ENCODE measurements at places on chromosomes 4 and X. TPM values are rescaled to one million over a fixed set of nuclear protein-coding genes. Genes with fewer than 3 reads are reported as not detected.

Gene ETDB
- total RNA-seq, result not detected

Gene IGFBP7
- total RNA-seq, result 228 TPM

Gene CASK
- total RNA-seq, result 23.2 TPM

Gene CCDC149
- 3.3 TPM for total RNA-seq

Gene BANK1
- 0.25 TPM for total RNA-seq

Gene ASMT
- total RNA-seq, result not detected

Gene IL1RAPL2
- 0.14 TPM for total RNA-seq

Gene HNRNPH2
- total RNA-seq, result 66.1 TPM

Gene ATP6AP2
- 72.0 TPM for total RNA-seq

Gene MAGEC1
- total RNA-seq, result not detected

Gene ZIC3
- not detected for total RNA-seq

Gene PUDP
- total RNA-seq, result 18.5 TPM

Gene FAM114A1
- 64.1 TPM for total RNA-seq

Gene PHOX2B
- total RNA-seq, result not detected

Gene MTNR1A
- not detected for total RNA-seq

Gene PPEF1
- not detected for total RNA-seq

Gene ARMCX2
- total RNA-seq, result 32.0 TPM

Gene GPRIN3
- total RNA-seq, result not detected

Gene TECRL
- not detected for total RNA-seq

Gene DOCK11
- 6.2 TPM for total RNA-seq

Gene PSAPL1
- not detected for total RNA-seq

Gene LDB2
- not detected for total RNA-seq

Gene SCML2
- total RNA-seq, result 2.0 TPM

Gene TMPRSS11F
- total RNA-seq, result 0.10 TPM

Gene HTRA3
- total RNA-seq, result not detected

Gene ALG13
- 19.8 TPM for total RNA-seq

Gene CCNI
- 343 TPM for total RNA-seq

Gene ZNF674
- 3.1 TPM for total RNA-seq

Gene CD99L2
- total RNA-seq, result 11.2 TPM

Gene SPARCL1
- not detected for total RNA-seq

Gene PFKFB1
- total RNA-seq, result 0.17 TPM

Gene NDST3
- not detected for total RNA-seq

Gene CRMP1
- total RNA-seq, result not detected

Gene SPIN4
- 6.9 TPM for total RNA-seq

Gene AKAP14
- total RNA-seq, result not detected

Gene GABRB1
- not detected for total RNA-seq

Gene PDE6B
- total RNA-seq, result 0.34 TPM

Gene USP26
- not detected for total RNA-seq

Gene SORBS2
- 1.9 TPM for total RNA-seq

Gene FAM149A
- 0.85 TPM for total RNA-seq

Gene MND1
- total RNA-seq, result 10.8 TPM

Gene MGAT4D
- not detected for total RNA-seq

Gene NLGN3
- 0.03 TPM for total RNA-seq

Gene XAGE2
- total RNA-seq, result not detected

Gene MAGEH1
- 7.7 TPM for total RNA-seq

Gene TEX11
- not detected for total RNA-seq

Gene SOD3
- total RNA-seq, result not detected

Gene KCND1
- total RNA-seq, result 0.54 TPM

Gene UGT2B28
- not detected for total RNA-seq

Gene CLDN22
- total RNA-seq, result not detected

Gene IL13RA1
- 24.3 TPM for total RNA-seq

Gene FAT1
- total RNA-seq, result 288 TPM

Gene NPNT
- total RNA-seq, result 0.51 TPM
